Activated CD4-positive, alpha-beta T cell treated with anti-CD3 and anti-CD28 coated beads, Interleukin-2, amount 50 U/mL, for 48 hours (primary cell): ENCODE measurements at places on chromosomes 3 and 15.
A peak's percentile ranks its signal among the peaks of the same experiment; 100 is the strongest.

GRCh38 chr3:6249679-6250078 is 611.2 kb upstream of the GRM7 start:
- no peak for DNase-seq

- DNase-seq = no peak
These were observed 2.5 kb downstream of the TMEM212 start for GRCh38 chr3:171845481-171846284.

- no peak for DNase-seq
These were observed 59.7 kb downstream of the STARD5 start for GRCh38 chr15:81264072-81264857.

GRCh38 chr3:159763602-159764489 is 224.8 kb upstream of the IL12A start:
- peak; percentile 45 for DNase-seq

DNA sequence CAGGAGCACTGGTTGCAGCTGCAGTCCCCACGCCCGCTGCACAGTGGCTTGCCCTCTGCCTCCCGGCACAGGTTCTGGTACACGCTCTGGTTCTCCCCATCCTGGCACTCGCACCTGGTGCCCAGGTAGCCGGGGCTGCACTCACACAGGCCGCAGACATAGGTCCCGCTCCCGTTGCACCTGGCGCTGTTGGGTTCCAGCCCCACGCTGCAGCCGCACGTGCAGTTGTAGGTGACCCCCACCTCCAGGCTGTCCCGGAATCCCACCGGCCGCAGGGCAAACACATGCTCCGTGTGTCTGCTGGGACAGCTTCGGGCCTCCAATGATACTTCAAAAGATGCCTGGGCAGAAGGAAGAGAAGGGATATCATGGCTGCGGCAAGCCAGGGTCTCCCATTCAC is 66.2 kb downstream of the UMPS start:
- no peak for DNase-seq

GRCh38 chr3:157100096-157100477 is 59.9 kb downstream of the CCNL1 start:
- DNase-seq = no peak

DNA sequence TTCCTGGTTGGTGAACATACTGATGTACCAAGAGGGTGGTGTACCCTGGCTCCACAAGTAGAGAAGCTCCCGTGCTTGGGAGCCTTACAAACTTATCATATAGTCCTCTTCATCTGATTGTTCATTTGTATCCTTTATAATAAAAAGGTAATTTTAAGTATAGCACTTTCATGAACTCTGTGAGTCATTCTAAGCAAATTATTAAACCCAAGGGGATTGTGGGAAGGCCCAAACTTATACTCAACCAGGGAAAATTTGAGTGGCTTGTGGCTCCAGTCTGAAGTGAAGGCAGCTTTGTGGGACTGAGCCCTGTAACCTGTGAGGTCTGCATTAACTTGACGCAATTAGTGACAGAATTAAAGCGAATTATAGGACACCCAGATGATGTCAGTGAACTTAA is 29.0 kb downstream of the TTBK2 start:
- no peak for DNase-seq

DNA sequence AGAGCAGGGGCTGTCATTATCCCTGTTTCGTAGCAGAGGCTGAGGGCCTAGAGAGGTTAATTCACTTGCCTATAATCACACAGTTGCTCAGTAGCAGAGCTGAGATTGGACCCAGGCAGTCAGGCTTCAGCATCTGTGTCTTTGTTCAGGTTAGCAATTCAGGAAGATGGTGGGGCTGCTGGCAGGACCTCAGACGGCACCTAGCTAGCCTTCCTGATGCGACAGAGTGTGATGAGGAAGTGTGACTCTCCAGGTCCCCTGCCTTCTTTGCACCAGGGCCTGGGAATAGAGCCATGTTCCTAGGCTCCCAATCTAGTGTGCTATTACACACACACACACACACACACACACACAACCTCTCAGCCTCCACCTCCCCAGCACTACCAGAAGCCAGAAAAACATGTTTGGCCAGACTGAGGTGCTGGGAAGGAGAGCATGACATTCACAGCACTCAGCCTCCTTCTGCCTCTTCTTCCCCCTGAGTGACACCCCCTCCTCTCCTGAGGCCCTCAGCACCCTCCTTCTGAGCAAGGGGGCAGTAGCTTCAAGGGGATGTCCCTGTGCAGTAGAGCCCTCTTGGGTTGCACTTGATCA is 88.9 kb downstream of the TLE3 start:
- no peak for DNase-seq

DNA sequence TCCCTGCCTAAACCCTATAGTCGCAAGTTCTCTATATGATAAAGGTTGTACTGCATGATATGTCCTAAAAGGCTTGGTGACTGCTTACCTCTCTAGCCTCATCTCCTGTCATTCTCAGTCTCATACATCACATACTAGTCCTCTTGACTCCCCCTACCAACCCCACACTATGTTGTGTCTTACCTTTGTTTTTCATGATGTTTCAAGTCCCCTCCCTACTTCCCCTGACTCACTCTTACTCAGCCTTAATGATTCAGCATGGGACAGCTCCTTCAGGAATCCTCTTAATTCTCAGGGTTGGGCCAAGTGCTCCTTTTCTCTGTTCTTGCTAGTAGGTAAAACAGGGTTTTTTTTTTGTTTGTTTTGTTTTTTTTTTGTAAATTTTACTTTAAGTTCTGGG is 49.6 kb downstream of the SLMAP start:
- DNase-seq = no peak

GRCh38 chr15:51367322-51367976 is 26.0 kb downstream of the GLDN start:
- DNase-seq = no peak

DNA sequence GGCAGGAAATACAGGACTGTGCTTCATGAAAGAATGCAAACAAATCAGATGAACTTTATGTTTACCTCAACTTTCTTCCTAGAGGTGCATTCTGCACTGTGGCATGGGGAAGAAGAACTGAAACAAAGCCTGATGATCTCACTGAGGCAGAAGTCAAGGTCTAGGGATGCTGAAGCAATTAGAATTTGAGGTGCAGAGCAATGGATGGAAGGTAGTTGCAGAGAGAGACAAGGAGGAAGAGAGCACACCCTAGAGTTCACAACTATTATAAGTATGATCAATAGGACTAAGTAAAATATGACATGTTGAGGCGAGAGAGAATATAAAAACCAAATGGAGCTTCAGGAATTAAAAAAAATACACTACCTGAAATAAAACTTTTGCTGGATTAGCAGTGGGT is 420.1 kb downstream of the EDEM1 start:
- DNase-seq = no peak

DNA sequence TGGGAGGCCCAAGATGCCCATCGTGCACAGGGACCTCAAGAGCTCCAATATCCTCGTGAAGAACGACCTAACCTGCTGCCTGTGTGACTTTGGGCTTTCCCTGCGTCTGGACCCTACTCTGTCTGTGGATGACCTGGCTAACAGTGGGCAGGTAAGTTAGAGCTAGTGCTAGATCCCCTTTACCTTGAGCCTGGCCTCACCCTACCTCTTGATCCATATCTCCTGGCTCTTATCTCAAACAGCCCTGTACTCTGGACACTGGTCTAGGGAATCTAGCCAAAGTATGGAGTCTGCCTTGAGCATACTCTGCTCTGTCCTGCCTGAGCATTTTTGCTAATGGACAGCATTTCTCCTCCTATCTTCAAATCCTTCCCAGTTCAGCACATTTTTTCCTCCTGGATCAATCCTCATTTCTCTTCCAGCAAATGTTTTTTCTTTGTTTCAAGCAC is 65.9 kb downstream of the TGFBR2 start:
- DNase-seq = no peak

GRCh38 chr3:184591789-184592188 is 30.2 kb downstream of the EPHB3 start:
- DNase-seq = no peak

DNA sequence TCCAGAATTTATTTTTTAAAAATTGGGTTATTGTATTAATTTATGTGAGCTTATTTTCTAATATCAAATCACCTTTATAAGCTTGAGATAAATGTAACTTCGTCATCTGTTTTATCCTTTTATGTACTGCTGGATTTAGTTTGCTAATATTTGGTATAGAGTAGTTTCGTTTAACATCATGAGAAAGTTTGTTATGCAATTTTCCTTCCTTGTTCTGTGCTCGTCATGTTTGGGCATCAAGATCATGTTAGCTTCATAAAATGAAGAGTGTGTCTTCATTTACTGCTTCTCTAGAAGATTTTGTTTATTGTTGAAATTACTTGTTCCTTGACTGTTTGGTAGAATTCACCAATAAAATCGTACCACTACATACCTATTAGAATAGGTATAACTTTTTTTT is 262.1 kb upstream of the SATB1 start:
- no peak for DNase-seq

DNA sequence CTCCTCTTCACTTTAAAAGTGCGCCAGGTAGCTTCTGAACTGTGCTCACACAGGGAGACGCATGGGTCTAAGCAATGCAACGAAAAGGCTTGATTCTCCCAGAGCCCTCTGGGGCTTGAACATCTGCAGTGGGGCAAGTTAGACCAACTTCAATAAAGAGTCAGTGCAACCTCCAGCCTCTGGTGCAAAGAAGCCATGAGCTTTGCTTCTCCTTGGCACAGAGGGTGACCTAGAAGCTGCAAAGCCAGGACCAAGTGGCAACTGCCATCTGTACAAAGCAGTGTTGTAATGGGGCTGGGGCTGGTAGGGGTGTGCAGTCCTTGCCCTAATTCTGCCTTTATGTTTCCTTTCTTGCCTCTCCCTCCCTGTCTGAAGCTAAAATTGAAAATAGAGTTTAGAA is 219.0 kb upstream of the CD96 start:
- no peak for DNase-seq

DNA sequence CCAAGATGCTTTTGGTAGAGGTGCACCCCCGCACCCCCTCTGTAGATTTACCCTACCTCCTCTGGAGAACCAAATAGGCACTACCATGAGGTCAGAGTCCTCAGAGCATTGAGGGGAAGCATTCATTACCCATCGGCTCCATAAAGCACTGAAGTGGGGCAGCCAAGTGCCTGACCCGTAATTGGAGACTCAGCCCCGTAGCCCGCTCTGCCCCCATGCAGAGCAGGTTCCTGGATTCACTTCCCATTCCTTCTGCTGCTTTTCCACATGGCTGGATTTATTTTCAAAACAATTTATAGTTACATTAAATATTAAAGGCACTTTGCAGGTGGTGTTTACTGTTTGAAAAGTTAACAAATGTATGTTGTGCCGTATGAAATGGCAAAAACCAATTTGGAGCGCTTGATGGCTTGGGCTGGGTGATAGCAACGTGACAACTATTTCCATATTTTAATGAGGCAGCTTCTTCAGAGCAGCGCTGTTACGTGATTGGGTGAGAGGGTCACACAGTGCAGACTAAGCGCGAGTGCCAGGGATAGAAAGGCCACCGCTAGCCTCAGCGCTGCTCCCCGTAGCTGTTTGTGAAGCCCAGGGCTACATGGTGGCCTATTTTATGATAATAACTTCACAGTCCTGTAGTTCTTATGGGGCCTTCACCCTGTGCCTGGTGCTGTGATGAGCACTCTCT is 373.8 kb upstream of the PROK2 start:
- no peak for DNase-seq

GRCh38 chr3:42668793-42669217 is 15.3 kb downstream of the ZBTB47 start:
- no peak for DNase-seq

DNA sequence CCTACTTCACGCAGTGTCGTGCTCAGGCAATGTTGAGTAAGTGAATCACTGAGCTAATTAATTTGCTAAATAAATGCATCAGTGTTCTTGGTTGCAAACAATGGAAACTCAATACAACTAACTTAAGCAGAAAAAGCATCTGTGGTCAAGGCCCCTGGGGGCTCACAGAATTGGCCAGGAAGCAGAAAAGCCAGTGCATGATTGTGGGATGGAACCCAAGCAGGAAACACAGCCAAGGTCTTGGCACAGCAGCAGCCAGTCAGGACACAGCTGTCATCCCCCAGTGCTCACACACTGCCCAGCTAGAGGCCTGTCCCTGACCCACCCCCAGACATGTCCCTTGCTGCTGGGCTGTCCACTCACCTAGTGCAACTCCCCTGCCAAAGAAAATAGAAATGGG is 85.9 kb downstream of the AQP9 start:
- no peak for DNase-seq

DNA sequence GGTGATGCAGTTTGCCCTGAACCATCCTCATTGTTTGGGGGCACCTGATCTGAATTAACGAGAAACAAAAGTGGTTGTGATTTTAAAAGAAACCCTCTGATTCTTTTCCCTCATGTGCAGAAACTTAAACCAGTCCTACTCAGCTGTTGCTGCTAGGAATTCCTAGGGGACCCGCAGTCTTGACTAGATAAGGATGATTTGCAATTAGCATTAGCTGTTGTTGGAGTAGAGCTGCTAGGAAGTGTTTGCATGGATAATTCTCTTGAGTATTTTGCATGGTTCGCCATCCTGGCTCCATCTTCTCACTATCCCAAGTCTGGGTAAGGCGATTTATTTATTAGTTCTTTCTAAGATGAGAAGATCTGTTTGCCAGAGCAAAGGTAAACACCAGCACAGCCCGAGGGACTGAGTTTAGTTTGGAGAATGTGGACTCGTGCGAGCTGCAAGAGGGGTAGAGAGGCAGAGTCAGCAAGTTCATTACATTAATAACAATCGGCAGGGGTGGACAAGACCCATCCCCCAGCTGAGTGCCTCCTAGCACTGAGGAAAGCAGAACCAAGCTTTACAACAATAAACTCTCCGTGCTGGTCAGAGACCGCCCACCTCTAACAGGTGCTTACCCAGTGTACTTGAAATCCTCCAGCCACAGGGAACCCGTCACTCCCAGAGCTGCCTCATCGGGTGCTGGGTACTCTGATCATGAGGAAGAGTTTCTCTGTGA is 4.1 kb downstream of the FGD5 start:
- DNase-seq = no peak

DNA sequence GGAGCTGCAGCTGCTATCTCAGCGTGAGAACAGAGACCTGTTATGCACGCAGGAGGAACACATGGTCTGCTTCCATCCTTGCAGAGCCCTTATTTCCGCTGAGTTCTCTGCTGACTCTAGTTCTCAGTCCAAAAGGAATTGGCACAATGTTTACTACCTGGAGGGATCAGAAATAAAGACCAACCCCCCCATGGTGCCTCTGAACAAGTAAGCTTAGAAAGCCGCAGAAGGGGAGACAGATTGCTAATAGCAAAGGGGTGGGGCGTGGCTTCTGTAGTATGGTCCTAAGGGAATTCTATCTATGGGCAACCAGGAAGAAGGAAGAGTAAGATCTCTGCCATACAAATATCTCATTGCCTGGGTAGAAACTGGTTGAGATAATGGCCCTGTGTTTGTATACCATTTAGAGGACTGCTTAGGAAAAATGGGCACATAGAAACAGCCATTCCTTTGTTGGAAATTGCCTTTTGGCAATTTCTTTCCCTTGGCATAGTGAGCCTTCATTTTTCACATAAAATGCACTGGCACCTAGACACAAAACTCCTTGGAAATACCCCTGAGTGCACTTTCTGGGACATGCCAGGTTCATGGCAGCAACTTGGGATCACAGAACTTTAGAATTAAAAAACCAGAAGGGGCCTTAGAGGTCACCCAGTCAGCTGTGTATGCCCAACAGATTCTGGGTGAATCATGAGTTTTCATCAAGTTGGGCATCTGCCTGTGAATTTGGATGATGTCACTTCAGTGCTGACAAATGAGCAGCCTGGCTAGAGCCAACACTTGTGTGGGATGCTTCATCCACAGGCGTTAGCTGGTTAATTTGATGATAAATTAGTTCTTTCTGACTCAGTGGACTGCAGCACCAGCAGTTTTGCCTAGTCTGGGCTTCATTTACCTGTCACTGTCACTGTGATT is 57.4 kb upstream of the STXBP5L start:
- no peak for DNase-seq
